ENCODE measurements at places on chromosomes 1 and 21.

- DNase-seq: no peak
Measured at GRCh38 chr1:23341931-23342692, 2.0 kb downstream of the HNRNPR start.

GRCh38 chr1:43522776-43523480 lies 7.8 kb upstream of the PTPRF start:
- no peak for DNase-seq

DNA sequence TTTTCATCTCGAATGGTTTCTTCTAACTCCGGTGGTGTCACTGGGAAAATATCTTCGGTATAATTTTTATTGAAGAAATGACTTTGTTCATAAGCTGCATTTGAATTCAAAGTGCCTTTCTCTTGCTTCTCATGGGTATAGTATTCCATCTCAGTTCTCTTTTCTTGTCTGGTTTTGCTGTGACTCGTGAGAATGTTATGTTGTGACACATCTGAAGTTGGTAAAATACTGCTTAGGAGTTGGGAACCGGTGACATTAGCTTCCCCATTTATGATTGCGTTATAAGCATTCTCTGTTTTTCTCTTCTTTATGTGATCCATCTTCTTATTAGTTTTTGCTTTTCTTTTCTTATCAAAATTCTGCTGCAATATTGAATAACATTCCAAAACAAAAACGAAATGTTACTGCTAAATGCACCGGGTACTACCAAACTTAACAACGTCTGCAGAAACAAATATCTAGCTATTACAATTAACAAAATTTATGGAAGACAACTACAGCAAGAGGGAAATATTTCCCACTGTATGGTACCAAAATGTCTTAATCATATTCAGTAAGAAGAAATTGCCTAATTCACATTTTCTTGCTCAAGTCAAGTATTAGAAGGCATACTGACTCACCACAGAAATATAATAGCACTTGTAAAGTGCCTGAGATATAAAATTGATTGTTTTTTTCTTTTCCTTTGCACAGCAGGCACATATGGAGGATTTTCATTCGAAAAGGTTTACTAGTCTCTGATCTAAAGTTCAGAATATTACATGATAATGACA lies 15.5 kb downstream of the LRIF1 start:
- no peak for DNase-seq

- DNase-seq: no peak
Measured at GRCh38 chr1:244010703-244011123, 40.4 kb upstream of the ZBTB18 start.

DNA sequence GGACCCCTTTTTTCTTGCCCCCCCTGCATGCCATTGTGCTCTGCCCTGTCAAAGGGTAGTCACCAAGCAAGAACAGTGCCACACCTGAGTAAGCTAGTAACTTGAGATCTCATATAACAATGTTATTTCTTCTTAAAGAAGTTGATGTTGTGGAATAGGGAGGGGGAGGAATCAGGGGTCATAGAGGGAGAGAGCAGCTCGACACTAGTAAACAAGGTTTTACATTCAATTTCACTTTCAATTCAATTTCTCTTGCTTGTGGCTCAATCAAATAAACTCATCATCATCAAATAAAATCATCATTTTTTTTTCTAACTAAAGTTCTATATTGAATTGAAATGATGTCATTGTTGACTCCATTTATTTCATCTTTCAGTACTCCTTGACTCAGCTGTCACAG lies 106.4 kb downstream of the CRB1 start:
- DNase-seq: no peak

GRCh38 chr1:30262158-30262557 lies 461.2 kb downstream of the MATN1 start:
- no peak for DNase-seq

DNA sequence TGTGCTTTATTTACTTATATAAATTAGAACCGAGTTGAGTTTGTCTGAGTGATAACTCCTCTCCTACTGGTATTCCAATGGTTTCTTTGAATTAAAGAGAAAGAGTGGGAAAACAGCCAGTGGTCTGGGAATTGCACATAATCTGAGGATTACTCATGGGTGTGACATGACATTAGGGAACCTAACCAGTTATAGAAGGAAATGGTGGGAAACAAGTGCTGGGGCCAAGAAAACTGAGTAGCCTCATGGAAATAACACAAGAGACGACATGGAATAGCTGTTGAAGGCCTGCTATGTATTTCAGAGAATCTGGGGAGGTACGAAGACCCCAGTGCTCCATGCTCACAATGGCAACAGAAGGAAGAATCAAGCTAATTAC lies 41.8 kb upstream of the LRRC52 start:
- no peak for DNase-seq

- DNase-seq: no peak
Measured at GRCh38 chr1:145997016-145997717, 788 bp upstream of the TXNIP start.

GRCh38 chr1:92964998-92965397 lies 3.7 kb upstream of the DIPK1A start:
- no peak for DNase-seq

DNA sequence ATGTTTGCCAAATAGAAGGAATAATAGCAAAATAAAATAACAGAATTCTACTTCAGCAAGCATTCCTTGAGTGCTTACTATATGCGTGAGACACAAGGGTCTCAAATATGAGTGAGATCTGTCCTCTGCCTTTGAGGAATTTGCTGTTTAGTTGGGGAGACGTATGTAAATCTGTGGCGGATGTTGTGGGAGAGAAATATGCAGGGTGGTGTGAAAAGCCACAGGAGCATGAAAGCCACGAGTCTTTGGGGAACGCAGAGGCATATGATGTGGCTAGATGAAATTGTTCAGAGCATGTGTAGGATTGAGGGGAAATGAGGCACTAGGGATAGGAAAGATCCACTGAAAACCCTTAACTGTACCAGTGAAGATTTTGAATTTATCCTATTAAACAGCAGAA lies 244.4 kb downstream of the PBX1 start:
- DNase-seq: no peak

- no peak for DNase-seq
Measured at GRCh38 chr21:33070998-33071769, 1.2 kb downstream of the OLIG1 start.

DNA sequence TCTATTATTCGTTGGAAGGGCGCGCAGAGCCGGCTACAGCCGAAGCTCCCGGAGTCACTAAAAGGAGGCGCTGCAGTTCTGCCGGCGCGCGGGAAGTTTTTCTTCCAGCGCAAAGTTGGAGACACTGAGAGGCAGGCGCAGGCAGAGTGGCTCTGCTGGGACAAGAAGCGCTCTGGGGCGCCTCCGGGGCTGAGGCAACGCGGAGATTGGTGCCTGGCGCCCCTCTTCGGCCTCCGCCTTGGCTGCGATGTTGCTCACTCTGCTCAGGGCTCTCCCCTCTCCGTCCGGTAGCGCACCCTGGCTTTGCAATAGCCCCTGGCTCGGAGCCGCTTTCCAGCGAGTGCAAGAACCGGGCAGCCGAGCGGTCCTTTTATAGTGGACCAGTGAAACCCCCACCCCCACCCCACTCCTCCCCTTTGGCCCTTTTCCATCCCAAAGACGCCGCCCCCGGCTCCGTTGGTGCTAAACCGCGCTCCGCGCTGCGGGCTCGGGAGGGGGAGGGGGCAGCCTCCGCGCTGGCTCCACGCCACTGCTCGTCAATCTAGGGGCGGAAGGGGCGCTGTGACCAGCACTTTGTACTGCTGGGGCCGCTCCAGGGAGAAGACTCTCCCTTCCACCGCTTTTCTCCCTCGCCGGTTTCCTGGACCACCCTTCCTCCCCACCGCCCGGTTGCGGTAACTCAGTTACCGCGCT lies at the start of gene ADAMTS1:
Gene ADAMTS1 (minus strand): TSS at position 344 of the 693 bp plus-strand sequence. CDS start 455 bp downstream, outside the sequence.
- no peak for DNase-seq

DNA sequence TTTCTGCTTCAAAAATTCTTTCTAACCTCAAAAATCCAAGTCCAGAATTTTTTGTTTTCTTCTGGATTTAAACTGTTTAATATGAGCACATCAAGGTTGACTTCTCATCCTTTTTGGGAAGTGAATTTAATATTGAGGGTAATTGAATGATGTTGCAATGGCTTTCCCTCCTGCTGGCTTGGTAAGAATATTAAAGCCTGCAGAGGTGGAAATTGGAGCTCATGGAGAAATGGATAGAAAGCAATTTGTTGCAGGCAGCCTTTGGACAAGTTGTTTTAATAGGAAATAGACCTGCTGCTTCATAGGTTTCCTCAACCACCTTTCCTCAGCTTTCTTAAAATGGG lies 124.7 kb downstream of the SYT2 start:
- no peak for DNase-seq

DNA sequence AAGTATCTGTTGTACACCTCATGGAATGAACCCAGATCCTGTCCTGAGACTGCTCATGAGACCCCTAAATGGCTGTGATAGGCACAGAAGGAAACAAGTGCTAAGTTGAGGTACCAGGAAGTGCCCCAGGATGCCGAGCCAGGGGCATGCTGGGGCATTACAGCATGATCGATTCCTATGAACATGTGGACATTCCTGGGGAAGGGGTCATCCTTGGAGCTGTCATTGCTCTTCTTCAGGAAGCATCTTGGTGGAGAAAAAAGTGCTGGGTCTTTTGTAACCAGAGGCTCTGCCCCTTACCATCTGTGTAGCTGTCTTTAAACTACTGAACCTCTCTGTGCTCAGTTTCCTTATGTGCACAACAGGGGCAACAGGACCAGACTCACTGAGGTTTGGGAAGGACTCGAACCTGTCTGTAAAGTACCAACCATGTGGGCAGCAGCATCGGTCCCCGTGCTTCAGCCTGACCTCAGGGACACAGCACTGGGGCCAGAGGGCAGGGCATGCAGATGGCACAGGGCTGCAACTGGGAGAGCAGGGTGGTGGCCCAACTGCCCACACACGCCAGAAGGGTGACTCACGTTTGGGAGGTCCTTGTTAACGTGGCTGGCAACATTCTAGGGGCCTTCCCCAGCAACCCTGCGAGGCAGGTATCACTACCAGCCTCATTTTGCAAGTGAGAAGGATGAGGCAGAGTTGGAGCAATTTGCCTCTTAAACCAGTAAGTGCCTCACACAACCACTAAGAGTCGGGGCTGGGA lies 142.3 kb upstream of the EDN2 start:
- no peak for DNase-seq

- no peak for DNase-seq
Measured at GRCh38 chr1:6117624-6118023, 62.5 kb downstream of the CHD5 start.

- no peak for DNase-seq
Measured at GRCh38 chr1:203524824-203525223, 30.9 kb downstream of the OPTC start.

DNA sequence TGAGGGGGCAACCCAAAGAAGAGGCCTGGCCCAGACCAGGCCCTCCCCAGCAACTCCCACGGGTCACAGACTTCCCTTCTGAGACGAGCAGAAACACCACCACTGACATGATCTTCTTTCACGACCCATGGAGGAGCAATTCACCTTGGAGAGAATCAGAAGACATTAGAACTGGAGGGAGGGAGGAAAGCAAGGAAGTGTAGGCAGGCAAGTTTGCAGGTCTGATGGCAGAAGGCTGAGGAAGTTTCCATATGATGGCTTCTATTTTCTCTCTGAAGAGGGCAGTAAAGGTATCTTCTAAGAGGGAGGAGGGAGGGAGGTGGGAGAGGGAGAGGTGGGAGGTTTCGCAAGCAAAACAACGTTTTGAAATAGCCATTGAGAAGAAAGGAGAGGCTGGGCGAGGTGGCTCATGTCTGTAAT lies 1.4 kb upstream of the UBXN10 start:
- DNase-seq: no peak

DNA sequence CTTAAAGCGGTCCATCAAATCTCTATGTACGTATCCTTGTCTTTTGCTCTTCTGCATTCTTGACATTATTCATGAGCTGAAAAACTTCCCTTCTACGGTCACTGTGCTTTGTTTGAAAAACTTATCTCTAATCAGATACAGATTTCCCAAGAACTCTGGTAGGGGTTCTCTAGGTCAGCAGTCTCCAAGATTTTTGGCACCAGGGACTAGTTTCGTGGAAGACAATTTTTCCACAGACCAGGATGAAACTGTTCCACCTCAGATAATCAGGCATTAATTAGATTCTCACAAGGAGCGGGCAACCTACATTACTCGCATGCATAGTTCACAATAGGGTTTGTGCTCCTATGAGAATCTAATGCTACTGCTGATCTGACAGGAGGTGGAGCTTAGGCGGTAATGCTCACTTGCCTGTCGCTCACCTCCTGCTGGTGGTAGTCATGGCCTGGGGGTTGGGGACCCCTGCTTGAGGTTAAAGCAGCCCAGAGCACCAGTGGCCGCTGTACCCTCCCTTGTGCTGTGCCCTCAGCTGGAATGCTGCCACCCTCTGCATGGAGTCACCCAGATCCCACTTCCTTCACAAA lies 30.8 kb downstream of the AK2 start:
- DNase-seq: no peak

DNA sequence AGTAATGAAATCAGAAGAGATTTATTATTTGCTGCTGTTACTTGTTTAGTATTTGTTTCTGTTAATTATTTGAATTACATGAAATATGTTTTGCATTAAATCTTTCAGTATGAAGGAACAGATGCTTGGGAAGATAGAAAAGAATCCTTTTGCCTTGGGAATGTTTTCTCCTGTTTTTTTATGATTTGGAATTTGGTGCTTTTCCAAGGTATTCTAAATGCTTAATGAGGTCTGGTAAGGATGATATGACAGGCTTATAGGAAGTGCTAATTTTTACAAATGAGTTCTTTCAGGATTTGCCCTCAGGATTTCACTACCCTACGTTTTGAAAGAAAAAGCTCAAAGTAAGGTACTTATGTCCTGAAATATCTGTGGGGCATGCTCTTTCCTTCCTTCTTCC lies 25.6 kb upstream of the ST6GALNAC3 start:
- no peak for DNase-seq

GRCh38 chr21:43295066-43295958 lies 126.5 kb downstream of the CRYAA start:
- DNase-seq: no peak

DNA sequence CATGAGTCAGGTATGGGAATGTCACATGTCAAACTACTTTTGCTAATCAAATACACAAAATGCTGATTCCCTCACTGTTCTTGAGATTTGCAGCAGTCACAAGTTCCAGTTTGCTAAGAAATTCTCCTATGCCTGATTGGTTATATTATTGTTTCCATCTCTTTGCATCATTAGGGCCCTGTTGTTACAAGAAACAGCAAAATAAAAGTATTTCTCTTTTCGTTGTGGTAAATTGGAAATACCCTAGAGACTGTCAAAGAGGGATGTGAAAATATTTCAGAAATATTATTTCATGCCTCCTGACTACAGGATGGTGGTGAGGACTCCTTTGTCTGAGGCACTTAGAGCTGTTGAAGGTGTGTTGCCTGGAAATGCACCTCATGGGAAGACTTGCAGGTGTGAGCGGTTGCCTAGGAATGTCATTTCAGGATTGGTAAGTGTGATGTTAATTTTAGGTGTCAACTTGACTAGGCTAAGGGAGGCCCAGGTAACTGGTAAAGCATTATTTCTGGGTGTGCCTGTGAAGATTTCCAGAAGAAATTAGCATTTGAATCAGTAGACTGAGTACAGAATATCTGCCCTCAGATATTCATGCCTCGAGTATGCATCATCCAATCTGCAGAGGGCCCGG lies 117.4 kb downstream of the ROR1 start:
- no peak for DNase-seq

- no peak for DNase-seq
Measured at GRCh38 chr1:209266590-209267205, 316.8 kb upstream of the CAMK1G start.
